ENCODE measurements at places on chromosomes 12 and 14. TPM values are rescaled to one million over a fixed set of nuclear protein-coding genes. Genes with fewer than 3 reads are reported as not detected.

DNA sequence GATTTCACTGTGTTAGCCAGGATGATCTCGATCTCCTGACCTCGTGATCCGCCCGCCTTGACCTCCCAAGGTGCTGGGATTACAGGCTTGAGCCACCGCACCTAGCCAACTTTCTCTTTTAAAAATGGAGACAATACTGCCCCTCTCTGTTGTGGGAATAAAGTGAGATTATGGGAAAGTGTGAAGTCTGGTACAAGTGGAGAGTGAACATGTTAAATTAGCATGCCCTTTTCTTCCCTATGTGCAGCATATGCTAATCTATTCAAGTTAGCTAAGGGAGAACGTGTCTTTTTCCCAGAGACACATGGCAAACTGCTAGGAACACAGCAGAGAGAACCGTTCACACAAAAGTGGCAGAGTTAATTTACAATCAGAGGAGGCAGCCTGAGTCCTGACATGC lies 1.5 kb downstream of the COPS7A start:
- DNase-seq, result no peak

Gene CD163
- 341 TPM for total RNA-seq

DNA sequence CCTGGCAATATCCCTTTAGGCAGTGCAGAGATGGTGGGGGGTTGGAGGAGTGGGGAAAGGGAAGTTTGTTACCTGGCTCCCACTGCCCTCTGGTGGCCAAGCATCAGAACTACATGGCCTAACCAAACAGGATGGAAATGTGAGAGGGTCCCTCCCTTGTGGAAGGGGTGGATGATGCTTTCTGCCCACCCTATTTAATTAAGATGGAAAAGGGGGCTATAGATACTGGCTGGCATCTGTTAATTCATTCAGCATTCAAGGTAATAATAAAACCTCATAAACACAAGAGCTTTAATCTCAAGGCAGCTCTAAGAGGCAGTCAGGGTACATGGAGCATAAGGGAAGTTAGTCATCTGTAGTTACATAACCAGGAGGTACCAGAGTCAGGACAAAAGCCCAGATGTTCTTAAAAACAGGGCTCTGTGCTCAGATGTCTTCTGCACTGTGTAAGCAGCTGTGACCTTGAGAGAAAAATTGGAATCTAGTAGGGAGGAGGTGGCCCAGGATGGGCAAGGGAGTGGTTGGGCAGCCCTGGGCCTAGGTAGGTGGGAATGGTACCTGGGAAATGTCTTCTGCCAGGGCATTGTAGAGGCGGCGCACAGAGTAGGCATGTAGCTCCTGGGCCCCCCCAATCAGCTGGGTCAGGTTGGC lies 4.6 kb downstream of the AP1G2 start:
- no peak for DNase-seq

- DNase-seq, result no peak
These were observed 16.7 kb downstream of the PLEK2 start for GRCh38 chr14:67395086-67395875.

DNA sequence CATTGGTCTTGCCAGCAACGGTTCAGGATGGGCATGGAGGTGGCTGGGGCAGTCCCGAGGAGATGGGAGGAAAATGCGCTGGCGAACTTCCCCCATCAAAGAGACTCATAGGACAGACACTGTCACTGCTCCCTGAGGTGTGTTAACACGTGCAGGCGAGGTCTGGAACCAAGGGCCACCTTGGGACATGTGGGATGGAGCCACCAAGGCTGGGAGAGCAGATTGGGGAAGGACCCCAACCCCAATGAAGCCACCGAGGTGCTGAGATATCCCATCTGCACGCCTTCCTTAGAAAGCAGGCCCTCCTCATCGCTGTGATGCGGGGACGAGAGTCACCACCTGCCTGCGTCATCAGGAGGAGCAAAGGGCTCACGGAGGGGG lies 16.9 kb upstream of the BEGAIN start:
- DNase-seq, result no peak

Gene PIANP
- 3.1 TPM for total RNA-seq

- DNase-seq, result no peak
These were observed 11.4 kb downstream of the ATP23 start for GRCh38 chr12:57952766-57953165.

- DNase-seq, result no peak
These were observed 28.7 kb downstream of the GIT2 start for GRCh38 chr12:109967383-109968031.

Gene ADIPOR2
- total RNA-seq, result 43.0 TPM

- no peak for DNase-seq
These were observed 399 bp downstream of the NCAPD2 start for GRCh38 chr12:6494258-6494743.

Gene MMP19
- 72.9 TPM for total RNA-seq

- no peak for DNase-seq
These were observed 60.0 kb downstream of the LIN52 start for GRCh38 chr14:74144789-74145188.

Gene KRT5
- not detected for total RNA-seq

- DNase-seq, result no peak
These were observed 707 bp downstream of the G2E3 start for GRCh38 chr14:30559638-30560091.

Gene KRT78
- total RNA-seq, result not detected

Gene PPP1R36
- not detected for total RNA-seq

Gene CLEC9A
- not detected for total RNA-seq

DNA sequence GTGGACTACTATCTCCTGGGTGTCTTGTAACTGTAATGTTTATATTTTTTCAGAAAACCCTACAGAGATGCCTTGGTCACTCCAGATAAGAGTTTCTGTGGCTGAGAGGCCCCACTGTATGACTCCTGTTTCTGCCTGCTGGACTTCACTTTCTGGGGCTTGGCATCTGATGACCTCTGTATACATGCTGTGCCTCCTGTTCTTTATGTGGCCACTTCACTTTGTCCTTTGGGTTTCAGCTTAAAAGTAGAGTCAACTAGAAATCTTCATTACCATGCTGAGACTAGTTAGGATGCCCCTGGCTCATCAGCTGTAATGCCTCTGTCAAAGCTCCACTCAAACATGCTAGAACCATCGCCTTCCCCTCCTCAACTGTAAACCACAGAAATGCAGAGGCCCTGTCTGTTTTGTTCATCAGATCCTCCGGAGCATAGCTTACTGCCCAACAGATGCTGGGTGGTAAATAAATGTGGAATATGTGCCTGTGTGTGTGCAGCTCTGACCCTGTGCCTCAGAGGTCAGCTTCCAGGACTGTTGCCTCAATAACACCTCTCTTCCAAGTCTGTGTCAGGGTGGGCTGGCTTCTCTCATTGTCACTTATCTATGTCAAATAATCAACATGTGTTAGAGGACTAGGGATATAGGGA lies 25.5 kb downstream of the ZNF664 start:
- no peak for DNase-seq

DNA sequence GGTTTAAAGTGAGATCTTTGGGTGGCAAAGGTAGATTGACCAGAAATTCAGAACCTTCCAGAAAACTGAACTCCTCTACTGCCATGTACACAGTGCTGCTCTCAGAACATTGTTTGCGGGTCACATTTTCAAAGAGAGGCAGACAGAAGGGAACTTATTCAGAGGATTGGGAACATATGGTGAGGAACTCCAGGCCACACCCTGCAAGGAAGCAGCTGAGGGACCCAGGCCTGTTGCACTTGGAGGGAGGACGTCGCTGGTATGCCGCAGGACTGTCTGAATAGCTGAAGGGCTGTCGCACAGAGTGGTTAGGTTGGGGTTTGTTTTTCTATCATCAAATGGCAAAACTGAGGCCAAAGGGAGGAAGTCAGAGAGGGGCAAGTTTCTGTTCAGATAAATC lies 441.1 kb downstream of the DPF3 start:
- DNase-seq, result no peak

Gene LMBR1L
- total RNA-seq, result 77.7 TPM

GRCh38 chr12:43835264-43835655 lies 621 bp upstream of the TMEM117 start:
- DNase-seq, result no peak

DNA sequence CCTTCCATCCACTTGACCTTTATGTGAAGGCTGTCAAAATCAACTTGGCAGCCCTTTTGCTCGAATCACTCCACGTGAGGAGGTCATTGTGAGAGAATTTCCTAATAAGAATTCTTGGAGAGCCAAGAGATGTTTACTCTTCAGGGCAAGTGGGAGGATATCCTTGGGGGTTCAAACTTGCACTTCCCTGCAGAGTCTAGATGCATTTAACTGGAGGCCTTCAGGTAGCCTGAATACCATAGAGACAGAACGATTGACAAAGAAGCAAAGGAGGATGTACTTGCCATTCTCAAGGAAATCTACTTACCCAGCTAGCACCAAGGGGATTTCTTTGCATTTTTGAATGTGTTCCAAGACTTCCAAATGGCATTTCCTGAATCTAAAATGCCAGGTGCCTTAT lies 1702.6 kb upstream of the FLRT2 start:
- DNase-seq, result no peak

Gene SERPINA12
- total RNA-seq, result not detected

DNA sequence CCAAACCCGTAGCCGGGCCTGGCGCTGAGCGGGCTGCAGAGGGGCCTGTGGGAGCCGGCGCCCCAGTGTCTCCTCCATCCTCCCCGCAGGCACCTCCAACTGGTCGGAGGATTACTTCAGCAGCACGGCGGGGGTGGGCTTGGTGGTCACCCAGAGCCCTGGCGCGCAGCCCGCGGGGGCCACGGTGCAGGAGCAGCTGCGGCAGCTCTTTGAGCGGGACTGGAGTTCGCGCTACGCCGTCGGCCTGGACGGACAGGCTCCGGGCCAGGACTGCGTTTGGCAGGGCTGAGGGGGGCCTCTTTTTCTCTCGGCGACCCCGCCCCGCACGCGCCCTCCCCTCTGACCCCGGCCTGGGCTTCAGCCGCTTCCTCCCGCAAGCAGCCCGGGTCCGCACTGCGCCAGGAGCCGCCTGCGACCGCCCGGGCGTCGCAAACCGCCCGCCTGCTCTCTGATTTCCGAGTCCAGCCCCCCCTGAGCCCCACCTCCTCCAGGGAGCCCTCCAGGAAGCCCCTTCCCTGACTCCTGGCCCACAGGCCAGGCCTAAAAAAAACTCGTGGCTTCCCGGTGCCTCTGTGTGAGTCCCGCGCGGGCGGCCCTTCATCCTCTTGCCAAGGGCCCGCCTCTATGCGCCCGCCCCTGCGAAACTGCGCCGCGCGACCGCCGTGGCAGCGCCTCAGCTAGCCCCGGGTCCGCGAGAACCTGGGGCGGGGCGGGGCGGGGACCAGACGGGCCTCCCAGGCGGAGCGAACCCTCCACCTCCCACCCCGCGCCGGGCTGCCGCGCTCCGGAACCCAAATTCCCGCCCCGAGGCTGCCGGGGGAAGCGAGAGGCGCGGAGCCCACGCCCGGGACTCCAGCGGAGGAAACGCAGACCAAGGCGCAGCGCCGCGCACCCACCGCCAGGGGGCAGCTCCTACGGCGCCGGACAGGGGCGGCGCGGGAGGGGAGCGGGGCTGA lies 8.3 kb downstream of the PLD4 start:
- peak; percentile 28 for DNase-seq

- DNase-seq, result no peak
These were observed 10.0 kb upstream of the CLEC7A start for GRCh38 chr12:10140001-10140400.

DNA sequence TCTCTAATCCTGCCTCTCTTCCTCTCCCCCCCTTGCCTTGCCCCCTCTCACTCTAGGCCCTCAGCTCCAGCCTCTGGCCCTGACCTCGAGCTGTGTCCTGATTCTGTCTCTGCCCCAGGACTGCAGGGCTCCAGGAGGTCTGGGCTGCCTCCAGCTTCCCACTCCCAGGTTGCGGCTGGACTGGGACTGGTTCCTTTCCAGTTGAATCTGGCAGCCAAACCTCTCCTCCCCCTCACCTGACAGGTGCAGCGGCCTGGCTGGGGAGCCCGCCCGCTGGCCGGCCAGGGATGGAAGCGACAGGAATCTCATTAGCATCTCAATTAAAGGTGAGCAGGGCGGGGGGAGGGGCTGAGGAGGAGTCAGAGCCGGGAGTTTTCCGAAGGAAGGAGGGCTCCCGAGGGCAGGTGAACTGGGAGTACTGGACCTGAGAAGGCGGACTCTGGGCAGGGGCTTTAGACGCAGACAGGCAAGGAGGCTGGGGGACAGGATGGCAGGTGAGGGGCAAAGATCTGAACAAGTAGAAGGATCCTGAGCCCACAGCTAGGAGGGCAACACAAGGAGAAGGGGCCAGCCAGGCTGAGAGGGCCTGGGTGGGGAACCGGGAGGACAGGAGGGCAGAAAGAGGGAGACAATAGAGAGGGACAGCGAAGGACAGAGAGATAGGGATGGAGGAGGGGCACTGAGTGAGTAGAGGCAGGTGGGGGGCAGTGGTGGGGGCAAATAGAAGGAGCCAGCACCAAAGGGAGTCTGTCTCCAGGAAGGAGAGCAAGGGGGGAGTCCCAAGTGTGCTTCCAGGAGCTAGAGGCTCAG lies at the start of gene SCNN1A:
Gene SCNN1A, minus strand, starts transcription at position 295 of the 810 bp plus-strand sequence. CDS start 780 bp downstream, outside the sequence.
- no peak for DNase-seq

- no peak for DNase-seq
These were observed 152.6 kb downstream of the PRKCH start for GRCh38 chr14:61474015-61474414.

DNA sequence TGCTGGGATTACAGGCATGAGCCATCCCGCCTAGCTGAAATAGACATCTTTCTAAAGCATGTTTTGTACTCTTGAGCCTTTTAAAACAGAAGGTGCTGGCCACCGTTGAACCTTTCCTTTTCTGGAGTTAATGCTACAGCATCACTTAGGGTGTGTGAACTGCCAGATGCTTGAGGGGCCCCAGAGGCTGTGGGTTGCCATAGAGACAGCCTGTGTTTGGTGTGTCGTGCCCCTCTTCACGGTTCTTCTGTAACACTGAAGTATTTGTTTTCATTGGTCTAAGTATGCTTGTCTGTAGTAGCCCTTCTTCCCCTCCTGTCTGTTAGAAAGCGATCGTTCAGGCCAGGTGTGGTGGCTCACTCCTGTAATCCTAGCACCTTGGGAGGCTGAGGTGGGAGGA lies 30.8 kb downstream of the PLEKHG3 start:
- no peak for DNase-seq
